ENCODE measurements at places on chromosomes 6 and 20. TPM values are rescaled to one million over a fixed set of nuclear protein-coding genes. Genes with fewer than 3 reads are reported as not detected.

FAM217A gene
- not detected for total RNA-seq

EYA2 gene
- 0.74 TPM for total RNA-seq

FAM209B gene
- 0.92 TPM for total RNA-seq

ID4 gene
- total RNA-seq: 14.0 TPM

SLC22A16 gene
- not detected for total RNA-seq

SLC22A2 gene
- total RNA-seq: 0.86 TPM

PCED1A gene
- total RNA-seq: 30.8 TPM

RUNX2 gene
- 0.26 TPM for total RNA-seq

HLA-DQA1 gene
- total RNA-seq: 1.7 TPM

TRIM15 gene
- not detected for total RNA-seq

CLPSL1 gene
- not detected for total RNA-seq

ZNF831 gene
- total RNA-seq: not detected

CRIP3 gene
- total RNA-seq: 15.3 TPM

CCR6 gene
- not detected for total RNA-seq

Data from H9 (cell line).